AG10803 (cell line): ENCODE measurements at places on chromosomes 2 and 18.

DNA sequence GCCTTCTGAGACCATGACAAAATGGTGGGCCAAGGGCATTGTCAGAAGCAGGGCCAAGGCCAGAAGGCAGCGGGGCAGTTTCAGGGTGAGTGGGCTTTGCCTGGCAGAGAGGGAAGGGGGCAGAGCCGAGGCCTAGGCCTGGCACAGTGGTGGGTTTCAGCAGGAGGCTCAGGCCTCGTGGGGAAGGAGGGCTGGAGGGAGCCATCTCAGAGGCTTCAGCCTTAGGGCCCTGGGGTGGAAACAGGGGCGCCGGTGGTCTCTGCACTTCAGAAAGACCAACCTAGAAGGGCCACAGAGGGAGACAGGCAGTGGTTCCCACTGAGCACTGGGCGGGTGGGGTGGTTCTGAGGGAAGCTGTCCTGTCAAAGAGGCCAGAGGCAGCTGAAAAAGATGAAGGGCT, 58.0 kb upstream of the SMAD7 start:
- DNase-seq, result no peak

DNA sequence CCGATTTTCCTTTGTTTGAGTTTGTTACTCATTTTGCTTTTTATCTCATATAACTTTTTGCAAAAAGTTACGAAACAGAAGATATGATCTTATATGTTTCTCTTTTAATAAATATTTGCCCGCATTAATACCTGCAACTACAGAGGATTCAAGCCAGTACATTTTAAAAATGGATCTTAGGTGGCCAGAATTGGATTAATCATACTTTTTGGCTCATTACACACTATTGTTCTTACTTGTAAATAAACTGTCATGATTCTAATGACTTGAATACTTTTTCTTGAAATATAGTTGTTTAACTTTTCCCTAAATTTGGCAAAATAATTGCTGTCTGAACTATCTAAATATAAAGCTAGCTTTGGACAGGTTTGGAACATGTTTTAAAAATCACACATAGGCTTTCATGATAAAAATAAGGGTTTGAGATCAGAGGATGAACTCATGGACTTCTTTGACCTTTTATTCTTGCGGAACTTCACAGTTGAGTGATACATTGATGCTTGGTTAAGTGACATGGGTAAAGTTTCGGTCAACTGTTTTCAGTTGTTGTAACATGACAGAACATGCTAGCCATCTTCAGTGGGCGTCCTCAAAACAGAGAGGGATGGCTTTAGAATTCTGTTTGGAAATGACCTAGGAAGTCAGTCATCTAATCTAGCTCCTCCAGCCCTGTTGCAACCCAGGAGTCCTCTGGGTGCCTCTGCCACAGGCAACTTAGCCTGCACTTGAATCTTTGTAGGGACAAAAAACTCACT, 44.5 kb downstream of the LTBP1 start:
- DNase-seq, result no peak

DNA sequence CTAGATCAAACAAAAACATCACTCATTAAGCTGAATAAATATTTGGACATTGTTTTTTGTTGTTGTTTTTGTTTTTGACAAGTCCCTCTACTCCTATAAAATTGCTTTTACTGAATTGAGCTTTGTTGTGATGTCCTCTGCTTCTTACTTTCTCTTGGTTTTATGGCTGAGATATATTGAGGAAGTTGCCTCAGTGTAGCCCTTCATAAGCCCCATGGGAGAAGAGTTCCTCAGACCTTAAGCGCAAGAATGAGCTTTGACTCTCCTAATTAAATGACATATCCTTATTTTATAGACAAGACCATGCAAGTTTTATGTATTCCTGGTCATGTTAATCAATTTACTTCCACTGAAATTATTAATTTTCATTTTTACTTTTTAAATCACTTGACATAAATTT, 54.9 kb downstream of the CERKL start:
- DNase-seq, result no peak

GRCh38 chr2:168216351-168217005, 30.9 kb downstream of the STK39 start:
- peak; percentile 64 for DNase-seq

GRCh38 chr2:197285361-197285760, 25.2 kb downstream of the ANKRD44 start:
- DNase-seq, result no peak

- no peak for DNase-seq
These were observed 65.5 kb downstream of the KCNE4 start for GRCh38 chr2:223117533-223117932.

- no peak for DNase-seq
These were observed 11.2 kb upstream of the CXXC1 start for GRCh38 chr18:50298443-50299284.

GRCh38 chr18:3798032-3798431, 348.1 kb downstream of the TGIF1 start:
- DNase-seq, result no peak

- peak; percentile 2 for DNase-seq
These were observed 1311.7 kb upstream of the CDH2 start for GRCh38 chr18:29488617-29489016.

DNA sequence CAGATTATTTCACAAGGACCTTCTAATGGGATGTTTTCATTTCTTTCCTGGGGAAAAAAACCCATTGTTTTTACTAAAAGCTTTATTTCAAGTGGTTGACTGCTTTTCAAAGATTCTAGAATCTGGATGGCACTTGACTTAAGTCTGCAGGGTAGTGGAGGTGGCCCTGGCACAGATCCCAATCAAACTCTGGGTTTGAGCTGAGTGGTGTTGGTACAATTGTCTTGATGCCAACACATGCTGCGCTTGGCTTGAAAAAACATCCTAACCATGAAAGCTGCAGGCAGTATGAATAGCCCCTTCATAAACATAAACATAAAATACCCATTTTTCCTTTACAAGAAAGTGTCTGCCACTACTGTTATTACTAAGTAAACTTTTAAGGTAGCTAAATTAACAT, 3.6 kb downstream of the PAPOLG start:
- no peak for DNase-seq

- peak; percentile 42 for DNase-seq
These were observed 2.1 kb upstream of the HSBP1L1 start for GRCh38 chr18:79962311-79962710.

GRCh38 chr2:41605914-41606313, 441.9 kb upstream of the PKDCC start:
- DNase-seq, result no peak

DNA sequence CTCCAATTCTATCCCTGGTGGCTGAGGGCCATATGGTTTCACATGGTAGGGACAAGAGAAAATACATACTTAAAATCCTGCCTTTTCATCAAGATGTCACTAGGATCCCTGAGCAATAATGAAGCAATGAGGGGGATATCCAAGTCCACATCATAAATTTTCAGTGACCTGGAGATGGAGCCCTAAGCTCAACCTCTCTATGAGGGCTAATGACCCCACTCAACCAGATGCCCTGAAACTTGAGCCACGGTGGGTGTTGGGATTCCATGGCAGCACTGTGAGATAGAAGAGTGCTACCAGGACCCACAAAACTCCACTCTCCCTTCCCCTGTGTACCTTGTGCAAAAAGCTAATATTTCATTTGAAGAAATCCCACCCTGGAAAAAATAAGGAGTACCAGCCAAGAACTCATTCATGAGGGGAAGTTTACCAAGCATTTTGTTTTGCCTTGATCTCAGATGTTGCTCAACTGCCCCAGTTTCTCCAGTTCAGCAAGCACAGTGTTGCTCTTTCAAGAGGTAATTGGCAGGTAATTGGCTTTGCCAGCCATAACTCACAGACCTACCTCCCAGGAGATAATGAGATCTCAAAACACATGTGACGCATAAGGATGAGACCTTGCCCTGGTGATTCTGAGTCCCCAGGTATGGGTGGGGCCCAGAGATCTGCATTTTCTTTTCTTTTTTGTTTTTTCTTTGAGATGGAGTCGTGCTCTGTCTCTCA, 51.0 kb upstream of the TTC39C start:
- DNase-seq, result no peak

- peak; percentile 33 for DNase-seq
These were observed 496.9 kb upstream of the HNMT start for GRCh38 chr2:137467246-137467862.

- DNase-seq, result peak; percentile 75
These were observed 59.9 kb upstream of the SNTG2 start for GRCh38 chr2:890791-891190.

- DNase-seq, result no peak
These were observed 99.7 kb downstream of the ARHGEF4 start for GRCh38 chr2:130936451-130936850.

- no peak for DNase-seq
These were observed 48.2 kb upstream of the KIDINS220 start for GRCh38 chr2:8885449-8886201.

- no peak for DNase-seq
These were observed 402.3 kb upstream of the SLC14A2 start for GRCh38 chr18:45213040-45213333.

DNA sequence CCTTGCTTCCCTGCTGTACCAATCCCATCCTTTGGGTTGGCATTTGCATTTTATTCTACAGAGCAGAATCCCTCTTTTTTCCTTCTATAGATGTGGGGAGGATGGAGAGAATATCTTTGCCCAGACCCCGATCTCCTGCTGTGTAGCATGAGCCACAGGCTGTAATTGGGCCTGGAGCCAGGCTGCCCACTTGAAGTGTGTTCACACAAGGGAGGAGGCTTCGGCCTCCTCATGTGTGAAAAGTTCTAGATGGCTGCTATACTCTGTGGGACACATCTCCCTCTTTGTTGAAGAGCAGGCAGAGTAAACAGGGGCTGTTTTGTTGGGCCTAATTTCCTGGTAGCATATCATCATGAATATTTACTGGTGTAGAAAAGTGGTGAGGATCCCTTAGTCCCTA, 126.3 kb downstream of the XRCC5 start:
- no peak for DNase-seq

DNA sequence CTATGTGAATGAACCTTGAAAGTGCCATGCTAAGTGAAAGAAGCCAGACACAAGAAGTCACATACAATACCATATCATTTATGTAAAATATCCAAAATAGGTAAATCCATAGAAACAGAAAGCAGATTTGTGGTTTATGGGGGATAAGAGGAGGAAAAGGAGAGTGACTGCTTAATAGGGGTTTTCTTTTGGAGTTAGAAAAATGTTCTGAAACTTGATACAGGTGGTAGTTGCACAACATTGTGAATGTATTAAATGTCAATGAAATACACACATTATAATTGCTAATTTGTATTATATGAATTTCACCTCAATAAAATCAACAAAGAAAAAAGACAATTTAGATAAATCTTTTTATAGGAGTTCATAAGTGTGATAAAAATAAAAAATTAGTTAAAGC, 37.1 kb downstream of the MEMO1 start:
- no peak for DNase-seq

DNA sequence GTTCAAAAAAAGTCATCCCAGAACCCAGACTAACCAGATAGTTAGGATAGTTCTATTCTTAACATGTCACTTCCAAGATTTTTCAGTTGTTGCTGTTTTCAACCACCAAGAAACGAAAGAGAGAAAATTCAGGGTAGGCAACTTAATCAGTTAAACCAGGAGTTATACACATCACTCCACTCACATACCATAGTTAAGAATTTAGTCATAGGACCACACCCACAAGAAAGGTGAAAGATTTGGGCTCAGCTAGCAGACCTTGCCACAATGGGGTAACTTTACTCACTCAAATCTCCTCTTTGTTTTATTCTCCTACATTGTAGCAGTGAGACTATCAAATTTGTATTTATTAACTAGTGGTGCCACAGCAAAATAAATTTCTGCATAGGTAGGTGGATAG, 473.6 kb downstream of the NUP35 start:
- DNase-seq, result no peak

- no peak for DNase-seq
These were observed 60.8 kb downstream of the EMILIN2 start for GRCh38 chr18:2907550-2908135.

DNA sequence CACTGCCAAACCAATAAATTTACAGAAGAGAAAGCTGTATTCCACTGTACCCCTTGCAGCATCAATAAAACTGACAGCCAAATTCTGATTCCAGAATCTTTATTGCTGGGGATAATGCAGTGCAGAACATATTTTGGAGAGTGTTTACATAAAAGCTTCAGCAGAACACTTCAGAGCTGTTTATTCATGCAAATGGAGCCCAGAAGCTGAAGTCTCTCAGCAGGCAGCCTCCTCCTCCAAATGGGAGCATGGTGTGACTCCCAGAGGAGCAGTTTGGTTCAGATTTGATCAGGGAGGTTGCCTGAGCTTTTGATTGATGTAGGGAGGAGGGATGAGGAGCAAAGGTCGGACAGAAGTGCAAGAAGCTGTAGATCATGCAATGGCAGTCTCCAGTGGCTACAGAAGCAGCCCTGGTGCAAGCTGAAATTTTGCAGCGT, 22.4 kb downstream of the LHCGR start:
- DNase-seq, result no peak

DNA sequence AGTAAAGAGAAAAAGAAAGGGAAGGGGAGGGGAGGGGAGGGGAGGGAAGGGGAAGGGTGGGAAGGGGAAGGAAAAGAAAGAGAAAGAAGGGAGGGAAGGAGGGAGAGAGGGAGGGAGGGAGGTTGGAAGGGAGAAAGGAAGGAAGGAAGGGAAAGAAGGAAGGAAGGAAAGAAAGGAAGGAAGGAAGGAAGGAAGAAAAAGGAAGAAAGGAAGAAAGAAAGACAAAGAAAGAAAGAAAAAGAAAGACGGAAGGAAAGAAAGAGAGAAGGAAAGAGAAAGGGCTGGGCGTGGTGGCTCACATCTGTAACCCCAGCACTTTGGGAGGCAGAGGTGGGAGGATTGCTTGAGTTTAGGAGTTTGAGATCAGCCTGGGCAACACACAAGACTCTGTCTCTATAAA, 24.6 kb upstream of the CCNYL1 start:
- no peak for DNase-seq

GRCh38 chr2:191797500-191797899, 49.4 kb downstream of the CAVIN2 start:
- DNase-seq, result no peak

GRCh38 chr2:70202236-70202806, 11.5 kb upstream of the C2orf42 start:
- no peak for DNase-seq
